NCI-H446 treated with DMSO at 0.1 percent for 48 hours (cell line): ENCODE measurements at places on chromosomes 1 and 21.

DNA sequence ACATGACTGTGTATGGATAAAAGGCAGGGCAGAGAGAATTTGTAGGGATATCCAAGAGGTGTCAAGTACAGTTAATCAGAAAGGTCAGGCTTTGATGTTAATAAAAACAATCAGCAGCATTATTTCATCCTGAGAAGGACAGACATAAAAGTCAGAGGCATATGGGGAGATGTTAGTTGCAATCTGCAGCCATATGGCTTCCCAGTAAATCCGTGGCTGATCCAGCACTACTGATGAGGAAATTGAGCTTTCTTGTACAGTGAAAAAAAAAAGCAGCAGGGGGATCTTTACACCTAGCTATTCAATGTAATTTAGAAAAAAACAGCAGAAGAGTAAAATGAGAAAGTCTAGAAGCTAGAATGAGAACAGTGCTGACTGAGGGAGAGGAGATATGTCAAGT, 2.2 kb upstream of the SPRR1B start:
- DNase-seq = no peak

DNA sequence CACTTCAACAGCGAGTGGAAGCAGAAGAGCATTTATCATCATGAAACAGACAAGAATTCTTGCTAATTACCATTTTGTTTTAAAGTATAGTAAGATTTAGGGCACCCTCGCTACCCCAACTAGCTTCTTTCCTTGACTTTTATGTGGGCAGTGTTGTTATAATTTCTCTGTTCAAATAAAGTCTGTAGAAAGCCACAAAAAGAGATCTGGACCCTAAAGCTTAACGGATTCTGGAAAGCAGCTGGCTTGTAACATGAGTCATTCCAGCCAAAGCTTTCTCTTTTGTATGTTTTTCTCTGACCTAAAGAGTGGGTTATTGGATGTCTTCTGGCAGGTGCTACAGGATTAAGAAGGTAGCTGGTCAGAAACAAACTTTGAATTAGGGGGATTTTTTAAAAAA, 37.4 kb downstream of the RUNX1 start:
- DNase-seq = no peak

- no peak for DNase-seq
These were observed 56.9 kb upstream of the ATP2B4 start for GRCh38 chr1:203569490-203570318.

- DNase-seq = no peak
These were observed 18.0 kb downstream of the NLRP3 start for GRCh38 chr1:247434005-247434404.

DNA sequence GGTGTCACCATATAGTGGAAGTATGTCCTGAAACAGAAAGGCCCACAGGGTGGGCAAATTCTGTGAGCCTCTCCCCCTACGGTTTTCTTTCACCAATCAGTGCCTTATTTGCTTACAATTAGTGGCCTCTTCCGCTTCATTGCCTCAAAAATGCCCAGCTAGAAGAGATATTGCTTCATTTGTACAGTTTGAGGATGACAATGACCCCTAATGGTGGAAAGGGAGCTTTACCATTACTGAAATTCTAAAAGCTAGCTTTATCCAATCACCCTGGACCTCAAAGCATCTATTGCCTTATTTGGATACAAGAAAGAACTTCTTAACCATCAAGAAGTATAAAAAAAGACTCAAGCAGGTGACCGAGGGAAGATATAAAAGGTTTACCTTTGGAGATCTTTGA, 49.6 kb downstream of the LRRC71 start:
- DNase-seq = no peak

DNA sequence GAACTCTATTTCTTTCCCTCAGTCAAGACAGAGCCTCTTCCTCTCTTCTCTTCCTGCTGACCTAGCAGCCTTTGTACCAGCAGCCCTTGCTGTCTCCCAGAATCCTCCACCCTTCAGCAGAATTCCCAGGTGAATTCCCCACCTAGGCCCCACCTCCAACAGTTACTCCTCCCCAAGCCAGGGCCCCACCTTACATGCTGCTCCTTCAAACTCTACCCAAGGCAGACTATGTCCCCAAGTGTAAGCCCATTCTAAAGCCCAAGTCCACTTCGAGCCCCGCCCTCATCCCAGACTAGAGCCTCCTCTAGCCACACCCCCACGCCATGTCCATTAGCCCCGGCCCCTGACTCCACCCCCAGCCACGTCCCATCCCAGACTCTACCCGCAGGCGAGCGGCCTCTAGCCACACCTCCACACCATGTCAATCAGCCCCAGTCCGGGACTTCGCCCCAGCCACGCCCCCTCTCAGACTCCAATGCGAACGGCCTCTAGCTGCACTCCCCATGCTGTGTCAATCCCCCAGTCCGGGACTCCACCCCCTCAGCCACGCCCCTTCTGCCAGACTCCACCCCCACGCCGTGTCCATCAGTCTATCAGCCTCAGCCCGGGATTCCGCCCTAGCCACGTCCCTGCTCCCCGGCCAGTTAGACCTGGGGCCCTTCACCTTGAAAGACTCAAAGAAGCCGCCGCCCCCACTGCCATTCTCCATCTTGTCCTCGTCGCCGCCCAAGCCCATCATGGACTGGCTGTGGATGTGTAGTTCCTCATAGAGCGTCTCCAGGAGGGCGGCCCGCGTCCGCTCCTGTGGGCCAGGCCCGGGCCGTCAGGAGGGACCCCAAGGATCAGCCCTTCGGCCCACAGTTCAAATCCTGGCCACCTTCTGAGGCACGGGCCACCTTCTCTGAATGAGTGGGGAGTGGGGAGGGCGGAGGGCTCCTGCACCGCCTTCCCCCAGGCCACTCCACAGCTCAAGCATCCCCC, 61.3 kb downstream of the RAP1GAP start:
- DNase-seq = no peak

GRCh38 chr21:43611598-43612369, 47.5 kb downstream of the HSF2BP start:
- peak; percentile 10 for DNase-seq

- no peak for DNase-seq
These were observed 50.4 kb downstream of the KIF21B start for GRCh38 chr1:200972985-200973742.

GRCh38 chr1:208007938-208008342, 97.0 kb upstream of the CD34 start:
- DNase-seq = no peak

GRCh38 chr1:208737161-208737560, 493.0 kb upstream of the PLXNA2 start:
- peak; percentile 53 for DNase-seq

- no peak for DNase-seq
These were observed 378.9 kb upstream of the RUNX1 start for GRCh38 chr21:35428001-35428320.

DNA sequence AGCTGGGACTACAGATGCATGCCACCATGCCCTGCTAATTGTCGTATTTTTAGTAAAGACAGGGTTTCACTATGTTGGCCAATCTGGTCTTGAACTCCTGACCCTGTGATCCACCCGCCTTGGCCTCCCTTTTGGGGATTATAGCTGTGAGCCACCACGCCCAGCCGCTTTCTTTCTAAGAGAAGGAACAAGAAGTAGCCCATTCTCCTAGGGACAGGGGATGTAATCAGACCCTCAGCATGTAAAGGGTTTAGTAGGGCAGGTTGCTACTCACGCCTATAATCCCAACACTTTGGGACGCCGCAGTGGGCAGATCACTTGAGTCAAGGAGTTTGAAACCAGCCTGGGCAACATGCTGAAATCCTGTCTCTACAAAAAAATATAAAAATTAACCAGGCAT, 189.7 kb downstream of the TOMM20 start:
- DNase-seq = no peak

DNA sequence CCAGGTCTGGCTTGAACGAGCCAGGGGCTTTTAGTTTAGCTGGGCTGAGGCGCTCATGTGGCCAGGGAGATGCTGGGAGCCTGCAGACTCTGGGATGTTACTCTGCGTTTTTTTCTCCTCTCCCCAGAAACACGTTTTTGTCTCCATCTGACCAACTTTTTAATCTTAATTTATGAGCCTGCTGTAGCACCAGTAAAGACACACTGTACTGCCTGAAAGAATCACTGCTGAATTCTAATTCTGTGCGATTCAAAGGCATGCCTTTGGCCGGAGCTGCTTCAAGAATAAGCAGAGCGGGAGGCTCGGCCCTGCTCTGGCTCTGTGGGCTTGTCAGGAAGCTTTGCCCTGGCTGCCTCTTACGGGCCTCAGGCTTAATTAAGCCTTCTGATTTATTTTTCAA, 129.5 kb downstream of the CAMTA1 start:
- DNase-seq = no peak

DNA sequence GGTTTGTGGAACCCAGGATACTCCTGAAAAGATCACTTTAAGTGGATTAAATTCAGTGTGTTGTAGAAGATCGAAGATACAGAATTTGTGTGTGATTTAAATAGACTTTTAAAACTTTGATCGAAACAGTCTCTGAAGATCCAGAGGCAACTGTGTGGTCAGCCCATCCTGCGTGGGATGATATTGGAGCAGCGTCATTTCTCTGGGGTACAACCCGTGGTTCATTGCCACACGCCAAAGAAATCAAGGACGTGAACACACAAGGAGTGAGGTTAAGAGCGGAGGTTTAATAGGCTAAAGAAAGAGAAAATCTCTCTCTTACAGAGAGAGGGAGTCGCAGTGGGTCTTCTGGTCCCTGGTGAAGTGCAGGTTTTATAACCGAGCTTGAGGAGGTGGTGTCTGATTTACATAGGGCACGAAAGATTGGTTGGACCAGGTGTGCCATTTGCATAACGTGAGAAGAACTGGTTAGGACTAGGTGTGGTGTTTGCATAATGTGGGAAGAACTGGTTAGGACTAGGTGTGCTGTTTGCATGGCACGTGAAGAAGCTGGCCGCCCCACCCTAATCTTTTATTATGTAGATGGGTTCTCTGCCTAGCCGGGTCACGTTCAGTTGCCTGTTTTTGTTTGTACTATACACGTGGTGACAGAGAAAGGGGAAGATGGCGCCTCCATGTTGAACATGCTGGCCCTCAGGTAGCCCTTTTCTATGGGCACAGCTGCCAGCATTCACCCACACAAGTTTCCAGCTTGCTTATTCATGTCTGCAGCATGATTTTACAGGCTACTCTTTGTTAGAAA, 82.3 kb downstream of the ADSS2 start:
- no peak for DNase-seq

DNA sequence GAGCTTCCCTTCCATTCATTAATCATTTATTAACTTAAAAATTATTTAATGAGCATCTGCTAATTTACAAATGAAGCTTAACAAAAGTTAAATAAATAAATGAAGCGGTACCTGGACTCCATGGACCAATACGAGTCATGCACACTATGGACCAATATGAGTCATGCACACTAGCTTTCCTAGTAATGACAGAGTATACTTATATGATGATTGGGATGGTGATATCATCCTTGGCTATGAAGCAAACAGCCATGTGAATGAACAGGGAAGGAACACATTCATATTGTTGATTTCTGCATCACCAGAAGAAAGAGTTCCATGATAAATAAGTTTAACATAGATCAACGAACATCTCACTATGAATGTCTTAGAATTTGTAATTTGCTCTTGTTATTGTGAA, 109.9 kb downstream of the SPAG17 start:
- no peak for DNase-seq

GRCh38 chr1:170604065-170604464, 59.9 kb upstream of the PRRX1 start:
- no peak for DNase-seq

- DNase-seq = no peak
These were observed 7.8 kb upstream of the CALML6 start for GRCh38 chr1:1907098-1907736.

DNA sequence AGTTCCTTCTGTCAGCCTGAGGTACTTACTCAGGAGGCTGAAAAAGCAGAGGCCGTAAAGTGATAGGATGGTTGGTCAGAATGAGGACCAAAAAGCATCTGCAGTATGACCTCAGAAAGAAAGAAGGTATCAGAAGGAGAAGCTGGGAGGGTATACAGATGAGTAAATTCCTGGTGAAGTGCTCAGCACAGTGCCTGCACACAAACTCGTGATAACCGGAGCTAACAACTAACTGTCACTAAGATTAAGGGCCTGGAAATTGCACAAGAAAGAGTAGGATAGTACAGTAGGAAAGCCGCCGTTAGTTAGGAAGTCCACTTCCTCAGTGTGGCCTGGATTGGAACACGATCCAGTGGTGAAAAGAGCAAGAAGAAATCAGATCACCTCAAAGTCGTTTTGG, 62.6 kb downstream of the VPS26C start:
- no peak for DNase-seq
